ENCODE measurements at places on chromosomes 11 and 22. TPM values are rescaled to one million over a fixed set of nuclear protein-coding genes. Genes with fewer than 3 reads are reported as not detected.

- no peak for DNase-seq
Observed at GRCh38 chr11:77212314-77213007, 84.4 kb downstream of the MYO7A start.

GRCh38 chr22:20654343-20655208, 119.3 kb upstream of the SERPIND1 start:
- no peak for DNase-seq

The VWCE gene
- total RNA-seq: 0.65 TPM

DNA sequence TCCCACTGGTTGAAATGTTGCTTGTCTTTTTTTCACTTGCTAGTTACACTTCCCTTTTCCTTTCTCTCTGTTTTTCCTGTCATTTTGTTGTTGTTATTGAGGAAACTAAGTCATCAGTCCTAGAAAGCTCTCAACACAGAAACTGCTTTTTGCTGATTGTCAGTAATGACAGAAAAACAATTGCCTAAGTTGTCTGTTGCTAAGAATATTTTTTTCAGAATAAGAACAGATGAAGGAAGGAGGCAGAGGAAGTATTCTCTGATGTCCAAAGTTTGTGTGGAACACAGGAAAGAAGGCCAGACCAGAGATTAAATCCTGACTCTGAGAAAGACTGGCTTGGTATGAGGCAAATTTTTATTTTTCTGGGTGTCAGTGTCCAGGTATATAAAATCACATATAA, 163.3 kb downstream of the CASP12 start:
- DNase-seq: no peak

The NAALAD2 gene
- not detected for total RNA-seq

GRCh38 chr11:67053896-67054329, 2.7 kb upstream of the RHOD start:
- no peak for DNase-seq

The KRTAP5-2 gene
- total RNA-seq: not detected

DNA sequence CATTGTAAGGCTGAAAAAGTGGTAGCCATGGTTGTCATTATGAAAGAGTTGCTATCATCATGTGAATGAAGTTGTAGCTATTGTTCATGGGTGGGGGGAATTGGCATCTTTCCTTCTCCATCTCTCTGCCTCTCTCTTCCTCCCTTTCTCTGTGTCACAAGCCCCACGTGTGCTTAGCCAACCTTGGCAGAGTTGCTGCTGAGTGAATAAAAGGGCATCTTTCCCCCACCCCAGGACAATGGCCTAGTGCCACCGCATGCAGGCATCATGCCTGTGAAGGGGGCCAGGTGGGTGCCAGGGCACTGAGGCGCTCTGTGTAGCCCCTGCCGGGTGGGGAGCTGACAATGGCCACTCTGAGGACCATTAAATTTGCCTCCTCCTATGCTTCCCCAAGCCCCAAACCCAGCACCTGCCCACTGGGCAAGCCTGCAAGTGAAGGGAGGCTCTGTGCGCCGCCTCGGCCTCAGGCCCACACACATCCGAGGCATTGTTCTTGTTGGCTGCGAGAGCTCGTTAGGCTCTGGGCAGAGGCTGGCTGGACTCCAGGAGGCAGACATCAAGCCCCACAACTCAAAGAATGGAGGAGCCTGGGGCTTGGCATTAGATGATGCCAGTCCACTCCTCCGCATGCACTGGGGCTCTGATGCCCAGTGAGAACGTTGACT, 103.9 kb downstream of the SEZ6L start:
- DNase-seq: no peak

- no peak for DNase-seq
Observed at GRCh38 chr11:102446606-102447005, 6.0 kb downstream of the TMEM123 start.

DNA sequence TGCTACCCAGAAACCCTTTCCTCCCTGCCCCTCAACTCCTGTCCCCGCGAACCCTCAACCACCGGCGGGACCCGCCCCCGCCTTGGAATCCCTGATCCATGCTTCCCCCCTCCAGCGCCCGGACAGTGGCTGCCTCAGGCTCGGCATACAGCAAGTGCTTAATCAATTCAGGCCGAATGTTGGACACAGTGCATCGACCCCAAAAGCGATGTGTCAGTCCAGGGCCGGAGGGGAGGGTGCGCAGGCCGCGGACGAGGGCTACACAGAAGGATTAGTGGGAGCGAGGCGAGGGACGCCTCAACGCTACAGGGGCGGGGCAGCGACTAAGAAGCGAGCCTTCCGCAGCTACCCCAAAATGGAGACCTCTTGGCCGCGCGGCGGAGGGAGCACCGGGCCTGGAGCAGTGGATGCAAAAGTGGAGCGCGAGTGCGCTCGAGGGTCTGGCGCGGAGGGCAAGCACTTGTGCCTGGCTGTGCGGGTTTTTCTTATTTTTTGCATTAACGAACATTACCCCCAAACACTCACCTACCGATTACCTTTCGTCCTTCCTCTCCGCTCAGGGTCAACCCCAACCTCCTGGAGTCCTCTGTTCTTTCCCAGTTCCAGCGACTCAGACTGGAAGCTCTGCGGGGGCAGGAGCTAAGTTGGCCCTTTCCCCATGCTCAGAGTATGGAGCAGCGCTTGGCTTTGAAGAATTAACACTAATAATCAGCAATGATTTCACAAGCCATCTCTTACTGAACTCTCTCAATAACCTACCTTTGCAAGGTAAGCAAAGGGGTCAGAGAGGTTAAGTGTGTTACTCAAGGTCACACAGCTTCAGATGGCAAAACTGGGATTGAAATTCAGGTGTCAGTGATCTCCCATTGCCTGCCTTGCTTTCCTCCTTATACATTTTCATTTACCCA, 30.0 kb upstream of the WNT11 start:
- DNase-seq: no peak

The ZNF215 gene
- total RNA-seq: not detected

DNA sequence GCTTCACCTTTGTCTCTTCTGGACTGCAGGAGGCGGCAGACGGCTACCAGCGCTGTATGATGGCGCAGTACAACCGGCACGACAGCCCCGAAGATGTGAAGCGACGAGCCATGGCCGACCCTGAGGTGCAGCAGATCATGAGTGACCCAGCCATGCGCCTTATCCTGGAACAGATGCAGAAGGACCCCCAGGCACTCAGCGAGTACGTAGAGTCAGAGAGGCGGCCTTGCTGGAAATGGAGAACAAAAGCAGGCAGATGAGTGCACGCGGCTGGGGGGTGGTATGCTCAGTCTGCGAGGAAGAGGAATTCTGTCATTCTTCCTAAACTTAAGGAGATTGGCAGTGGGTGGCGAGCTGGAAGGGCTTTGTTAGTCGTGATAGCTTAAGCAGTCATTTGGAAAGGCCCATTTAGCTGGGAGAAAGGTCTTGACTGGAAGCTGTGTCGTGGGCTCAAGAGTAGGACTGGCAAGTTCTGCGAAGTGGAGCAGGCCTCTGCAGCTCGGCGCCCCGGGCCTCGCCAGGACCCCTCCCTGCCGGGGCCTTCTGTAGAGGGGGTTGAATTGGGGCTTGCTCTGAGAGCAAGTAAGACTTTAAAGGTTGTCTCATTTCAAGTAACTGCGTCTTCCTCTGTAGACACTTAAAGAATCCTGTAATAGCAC, 3.0 kb upstream of the FERMT3 start:
- DNase-seq: no peak

The OR52A1 gene
- total RNA-seq: not detected

The KCNJ5 gene
- total RNA-seq: not detected

DNA sequence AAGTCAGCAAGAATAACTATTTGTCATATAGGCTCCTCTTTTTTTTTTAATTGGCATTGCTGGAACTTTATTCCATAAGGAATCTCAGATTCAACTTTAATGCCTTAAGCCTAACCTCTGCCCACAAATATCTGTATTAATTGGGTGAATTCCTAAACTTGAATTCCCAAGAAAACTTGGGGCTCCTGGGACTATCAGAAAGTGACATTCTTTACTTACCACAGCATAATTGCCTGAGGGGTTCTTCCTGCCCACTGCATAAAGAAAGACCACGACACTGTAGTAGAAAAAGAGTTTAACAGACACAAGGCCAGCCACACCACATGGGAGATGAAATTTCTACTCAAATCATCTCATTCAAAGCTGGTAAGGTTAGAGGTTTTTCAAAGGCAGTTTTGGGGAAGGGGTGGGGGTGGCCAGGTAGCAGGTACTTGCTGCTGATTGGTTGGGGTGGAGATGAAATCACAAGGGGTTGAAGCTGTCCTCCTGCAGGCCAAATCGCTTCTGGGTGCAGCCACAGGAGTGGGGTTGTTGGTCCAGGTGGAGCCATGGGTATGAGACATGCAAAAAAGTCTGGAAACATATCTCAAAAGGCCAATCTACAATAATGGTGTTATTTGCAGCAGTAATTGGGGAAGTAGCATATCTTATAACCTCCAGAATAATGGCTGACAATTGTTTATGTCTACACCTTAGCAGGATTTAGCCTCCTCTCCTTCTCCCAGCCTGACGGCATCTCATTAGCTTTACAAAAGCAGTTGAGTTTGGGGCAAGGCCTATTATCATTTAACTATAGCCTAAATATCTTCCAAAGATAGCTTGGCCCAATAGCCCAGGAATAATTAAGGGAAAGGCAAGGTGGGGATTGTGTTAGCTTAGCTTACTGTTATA, 4.8 kb upstream of the NLRP10 start:
- no peak for DNase-seq

The MCHR1 gene
- total RNA-seq: not detected

DNA sequence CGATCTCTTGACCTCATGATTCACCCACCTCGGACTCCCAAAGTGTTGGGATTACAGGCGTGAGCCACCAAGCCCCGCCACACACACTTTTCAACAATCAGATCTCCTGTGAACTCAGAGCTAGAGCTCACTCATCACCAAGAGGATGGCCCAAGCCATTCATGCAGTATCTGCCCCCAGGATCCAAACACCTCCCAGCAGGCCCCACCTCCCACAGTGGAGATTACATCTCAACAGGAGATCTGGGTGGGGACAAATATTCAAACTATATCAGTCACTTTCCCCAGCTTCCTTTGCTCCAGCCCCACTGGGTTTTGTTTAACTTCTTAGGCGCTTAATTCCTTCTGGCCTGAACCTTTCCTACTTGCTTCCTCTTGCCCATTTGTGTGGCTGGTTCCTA, 26.3 kb upstream of the SORL1 start:
- no peak for DNase-seq
